Stimulated activated CD4-positive, alpha-beta T cell treated with anti-CD3 and anti-CD28 coated beads, Interleukin-15, amount 100 ng/mL, for 1 hour (primary cell): ENCODE measurements at places on chromosomes 2 and 18.

DNA sequence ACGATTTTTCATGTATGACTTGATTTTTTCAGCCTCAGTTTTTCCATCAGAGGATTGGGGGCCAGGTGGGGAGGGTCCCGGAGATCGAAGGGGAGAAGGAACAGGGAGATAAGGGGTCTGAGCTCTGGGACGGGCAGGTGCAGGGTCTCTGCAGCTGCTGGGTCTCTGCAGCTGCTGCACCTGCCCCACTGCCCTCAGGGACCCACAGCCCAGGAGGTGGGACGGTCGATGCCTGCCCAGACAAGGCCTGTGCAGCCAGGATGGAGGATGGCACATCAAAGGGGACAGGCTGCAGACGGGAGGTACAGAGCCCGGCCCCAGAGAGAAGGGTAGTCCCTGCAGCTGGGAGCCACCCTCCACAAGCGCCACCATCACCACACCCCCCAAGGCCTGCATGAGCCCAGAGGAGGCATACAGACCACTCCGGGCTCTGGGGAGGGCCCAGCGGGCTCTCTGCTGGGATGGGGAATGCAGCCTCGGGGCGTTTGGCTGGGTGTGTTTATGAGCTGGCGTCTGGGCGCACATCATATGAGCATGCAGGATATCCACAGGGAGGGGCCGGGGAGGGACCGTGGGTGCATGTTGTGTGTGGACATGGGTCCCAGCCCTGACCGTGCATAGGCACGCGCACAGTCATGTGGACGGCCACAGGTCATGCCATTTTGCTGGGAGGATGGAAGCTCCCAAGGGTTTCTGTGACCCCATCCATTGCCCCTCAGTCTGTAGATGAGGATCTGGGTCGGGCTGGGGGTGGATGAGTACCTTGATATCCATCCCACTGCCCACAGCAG lies 34.9 kb upstream of the GPC1 start:
- no peak for DNase-seq

GRCh38 chr18:79385326-79385707 lies 10.4 kb upstream of the NFATC1 start:
- DNase-seq = no peak

DNA sequence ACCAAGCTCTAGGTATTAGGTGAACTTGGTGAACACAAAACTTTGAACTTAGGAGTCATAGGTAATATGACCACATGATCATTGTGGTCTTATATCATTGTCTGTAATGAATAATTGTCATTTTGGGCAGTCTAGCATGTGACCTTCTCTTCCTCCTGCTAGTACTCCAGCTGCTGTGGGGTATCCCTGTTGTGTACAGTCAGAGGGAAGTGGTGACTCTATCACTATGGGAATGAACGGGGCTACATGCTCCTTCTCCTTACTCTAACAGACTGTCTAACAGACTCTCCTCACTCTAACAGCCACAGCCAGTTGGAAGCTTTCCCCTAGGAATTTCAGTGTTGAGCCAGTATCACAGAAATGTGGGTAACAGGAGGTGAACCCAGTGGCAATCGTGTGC lies 68.2 kb upstream of the NEDD4L start:
- DNase-seq = no peak

DNA sequence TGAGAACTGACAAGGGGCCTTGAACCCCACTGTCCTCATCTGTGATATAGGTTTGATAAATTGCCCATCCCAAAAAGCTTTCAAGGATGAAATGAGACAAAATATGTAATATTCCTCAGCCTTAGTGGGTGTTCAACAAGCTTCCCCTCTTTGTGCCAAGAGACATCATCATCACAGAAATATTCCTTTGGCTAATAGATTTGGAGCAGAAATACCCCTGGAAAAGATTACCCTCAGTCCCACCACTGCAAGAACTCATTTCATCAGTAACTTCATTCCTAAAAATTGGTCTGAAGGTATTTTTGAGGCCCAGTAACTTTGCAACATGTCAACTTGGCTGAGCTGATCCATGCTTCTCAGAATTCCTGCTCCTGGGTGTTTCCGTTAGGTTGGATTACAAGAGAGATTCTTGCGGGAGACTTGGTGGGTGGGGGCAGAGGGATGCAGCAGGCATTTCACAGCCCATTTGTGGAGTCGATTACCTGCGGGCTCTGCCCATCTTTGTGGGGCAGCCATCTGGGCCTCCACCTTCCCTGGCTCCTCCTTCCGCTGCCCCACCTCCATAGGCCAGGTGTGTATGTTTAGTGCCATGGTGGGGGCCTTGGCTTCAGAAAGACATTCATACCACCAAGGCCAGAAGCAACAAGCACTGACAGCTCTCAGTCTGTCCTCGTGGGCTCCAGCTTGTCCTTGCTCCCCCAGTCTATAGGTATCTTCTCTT lies 263.9 kb downstream of the GLI2 start:
- no peak for DNase-seq

- DNase-seq = peak; percentile 53
Measured at GRCh38 chr18:11733031-11733430, 44.0 kb downstream of the GNAL start.

DNA sequence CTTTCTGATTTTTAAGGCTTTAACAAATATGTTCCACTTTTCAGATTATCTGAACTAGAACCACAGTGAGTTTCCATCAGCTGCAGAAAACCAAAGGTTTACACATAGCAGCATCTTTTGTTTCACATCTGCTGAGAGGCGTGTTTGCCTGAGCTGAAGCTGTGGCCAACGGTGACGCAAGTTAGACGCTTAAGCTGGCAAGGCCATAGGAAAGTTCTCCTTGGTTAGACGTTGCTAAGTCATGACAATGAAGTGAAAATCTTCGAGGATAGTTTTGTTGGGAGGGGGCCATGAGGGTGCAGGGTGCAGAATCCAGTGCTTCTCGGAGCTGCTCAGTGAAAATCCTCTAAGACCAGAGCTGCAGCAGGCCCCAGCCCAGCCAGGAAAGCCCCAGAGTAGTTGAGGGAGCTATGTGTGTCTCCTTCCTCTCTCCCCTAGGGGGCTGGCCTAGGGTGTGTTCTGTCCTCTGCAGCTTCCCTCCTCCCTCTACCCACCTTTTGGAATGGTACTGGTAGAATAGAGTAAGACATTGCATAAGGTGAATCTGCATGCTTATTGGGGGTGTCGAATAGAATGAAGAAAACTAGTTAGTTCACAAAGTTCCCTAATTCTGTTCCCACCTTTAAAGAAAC lies 105.4 kb downstream of the FHOD3 start:
- DNase-seq = no peak

DNA sequence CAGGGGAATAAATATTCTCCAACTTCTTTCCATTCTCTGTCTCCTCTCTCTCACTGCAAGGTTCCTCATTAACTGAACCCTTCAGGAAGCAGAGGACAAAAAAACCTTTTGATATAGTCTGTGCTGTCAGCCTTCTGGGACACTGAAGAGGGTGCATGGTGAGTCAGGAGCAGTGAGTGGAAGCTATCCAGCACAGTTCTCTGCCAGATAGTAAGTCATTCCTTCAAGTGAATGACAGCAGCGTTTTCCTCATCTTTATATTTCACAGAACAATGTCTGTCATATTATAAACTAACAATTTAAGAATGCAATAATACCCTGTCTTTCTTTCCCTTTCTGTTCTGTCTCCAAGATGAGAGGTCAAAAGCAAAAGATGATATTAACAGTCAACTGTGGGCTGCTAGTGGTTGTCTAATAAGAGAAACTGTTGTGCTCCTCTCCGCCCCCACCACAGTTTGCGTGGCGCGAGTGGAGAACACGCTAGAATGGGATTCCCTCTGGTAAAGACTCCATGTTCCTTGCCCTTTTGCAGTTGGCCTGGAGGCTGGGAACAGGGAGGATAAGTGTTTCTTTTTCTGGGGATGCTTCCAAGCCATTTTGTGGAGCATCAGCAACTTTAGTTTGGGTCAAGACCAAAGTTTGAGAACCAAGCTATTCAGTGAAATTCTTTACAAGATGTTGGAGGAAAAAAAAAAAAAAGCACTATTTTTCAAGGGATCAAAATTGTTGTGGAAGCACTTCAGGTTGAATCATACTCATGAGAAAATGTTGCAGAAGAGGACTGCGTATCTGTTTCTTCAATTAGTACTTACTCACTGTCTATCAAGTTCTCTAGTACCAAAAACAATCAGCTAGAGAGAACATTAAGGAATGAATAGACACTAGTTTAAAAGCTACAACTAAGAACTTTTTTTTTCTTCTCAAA lies 430.2 kb downstream of the SETBP1 start:
- DNase-seq = no peak

GRCh38 chr2:62467100-62467474 lies 38.9 kb downstream of the TMEM17 start:
- no peak for DNase-seq

DNA sequence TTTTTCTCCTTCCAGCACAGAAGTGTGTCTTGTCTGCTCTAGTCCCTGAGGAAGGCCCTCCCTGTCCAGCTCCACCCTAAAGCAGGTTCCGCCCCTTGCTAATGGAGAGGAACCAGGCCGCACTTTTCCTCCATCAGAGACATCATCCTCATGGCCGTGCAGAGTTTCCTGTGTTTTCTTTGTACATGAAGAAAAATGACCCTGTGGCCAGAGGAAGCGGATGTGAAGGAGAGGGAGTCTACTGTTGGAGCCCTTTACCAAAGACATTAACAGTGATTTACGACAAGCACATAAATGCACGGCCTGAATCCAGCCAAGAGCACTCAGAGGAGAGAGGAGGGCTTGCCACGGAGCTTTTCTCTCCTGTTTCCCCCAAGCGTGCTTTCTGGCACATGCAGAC lies 109.5 kb downstream of the RNF144A start:
- no peak for DNase-seq

DNA sequence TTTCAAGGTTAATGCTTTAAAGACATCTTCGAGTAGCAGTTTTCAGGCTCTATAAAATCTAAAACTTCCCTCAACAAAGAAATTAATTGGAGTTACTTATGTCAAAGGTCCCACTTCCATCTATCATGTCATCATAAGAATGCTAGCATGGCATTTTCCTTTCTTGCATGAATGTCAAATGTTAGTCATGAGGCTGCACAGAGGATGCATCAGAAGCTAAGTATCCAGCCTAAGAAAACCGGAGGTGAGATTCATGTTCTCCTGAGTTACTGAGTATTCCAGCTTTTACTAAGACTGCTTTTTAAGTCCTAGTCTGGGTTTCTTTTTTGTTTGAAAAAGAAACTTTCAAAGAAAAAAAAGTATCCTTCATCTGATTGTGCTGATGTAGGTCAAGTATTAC lies 130.6 kb upstream of the CDH19 start:
- no peak for DNase-seq

- DNase-seq = no peak
Measured at GRCh38 chr2:238515377-238515776, 88.7 kb downstream of the ASB1 start.

GRCh38 chr18:24679062-24679461 lies 218.6 kb downstream of the HRH4 start:
- no peak for DNase-seq

DNA sequence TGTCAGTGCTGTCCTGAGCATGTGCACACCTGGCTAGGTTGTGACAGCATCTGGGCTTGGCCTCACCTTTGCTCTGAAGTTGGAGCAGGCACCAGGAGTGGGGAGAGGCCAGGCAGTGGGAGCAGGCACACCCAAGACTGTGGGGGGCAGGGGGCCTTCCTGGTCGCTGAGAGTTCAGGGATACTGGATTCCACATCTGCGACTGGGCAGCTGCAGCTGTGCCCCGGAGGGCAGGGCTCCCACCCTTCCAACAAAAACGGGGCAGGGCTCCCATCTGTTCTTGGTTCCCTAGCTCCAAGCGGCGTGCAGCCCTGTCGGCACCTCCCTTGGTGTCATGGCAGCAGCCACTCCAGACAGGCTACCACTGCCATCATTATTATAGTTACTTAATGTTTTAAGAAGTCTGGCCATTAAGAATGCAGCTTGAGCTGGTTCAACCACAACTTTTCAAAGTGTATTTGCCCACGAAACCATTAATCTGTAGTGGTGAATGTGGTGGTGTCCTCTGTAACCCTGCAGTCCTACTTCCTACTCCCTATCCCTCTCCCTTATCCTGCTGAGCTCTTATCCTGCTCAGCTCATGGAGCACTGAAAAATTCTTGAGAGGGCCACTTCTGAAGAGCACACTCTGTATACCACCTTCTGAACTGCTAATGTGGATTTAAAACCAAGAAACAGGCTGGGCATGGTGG lies 48.0 kb upstream of the RAB1A start:
- no peak for DNase-seq

DNA sequence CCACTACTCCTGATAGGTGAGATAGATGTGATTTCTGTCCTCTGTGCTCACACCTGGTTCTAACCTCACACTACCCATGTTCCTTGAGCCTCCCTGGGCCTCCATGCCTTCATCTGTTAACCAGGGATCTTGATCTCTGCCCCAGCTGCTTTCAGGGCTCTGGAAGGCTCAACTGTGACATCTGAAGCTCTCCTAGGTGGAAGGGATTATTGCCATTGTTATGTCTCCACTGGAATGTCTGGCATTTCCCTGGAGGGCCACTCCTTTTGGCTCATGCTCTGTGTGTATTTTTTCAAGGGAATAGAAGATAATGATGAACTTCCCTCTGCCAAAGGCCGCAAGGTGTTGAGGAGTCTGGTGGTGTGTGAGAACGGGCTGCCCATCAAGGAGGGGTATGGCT lies 41.2 kb downstream of the PCARE start:
- DNase-seq = no peak

DNA sequence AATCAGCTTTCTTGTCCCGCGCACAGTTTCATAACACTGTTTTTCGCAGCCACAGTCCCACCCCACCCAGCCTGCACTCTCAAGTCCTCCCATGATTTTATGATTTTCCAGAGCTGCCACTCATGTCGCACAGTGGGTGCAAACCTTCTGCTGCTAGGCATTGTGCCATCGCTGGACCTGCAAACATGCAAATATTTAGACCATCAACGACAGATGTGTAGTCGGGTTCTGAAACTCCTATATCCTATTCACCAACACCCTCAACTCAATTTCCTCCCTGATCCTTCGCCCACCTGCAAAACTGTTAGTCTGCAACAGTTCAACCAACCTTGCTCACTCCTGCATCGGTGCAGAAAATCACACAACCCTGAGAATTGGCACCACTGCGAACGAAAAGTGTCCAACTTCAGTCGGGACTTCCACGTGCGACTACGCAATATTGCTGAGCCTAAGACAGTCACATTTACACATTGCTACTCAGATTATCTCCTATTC lies 871 bp upstream of the ALS2 start:
- DNase-seq = no peak

DNA sequence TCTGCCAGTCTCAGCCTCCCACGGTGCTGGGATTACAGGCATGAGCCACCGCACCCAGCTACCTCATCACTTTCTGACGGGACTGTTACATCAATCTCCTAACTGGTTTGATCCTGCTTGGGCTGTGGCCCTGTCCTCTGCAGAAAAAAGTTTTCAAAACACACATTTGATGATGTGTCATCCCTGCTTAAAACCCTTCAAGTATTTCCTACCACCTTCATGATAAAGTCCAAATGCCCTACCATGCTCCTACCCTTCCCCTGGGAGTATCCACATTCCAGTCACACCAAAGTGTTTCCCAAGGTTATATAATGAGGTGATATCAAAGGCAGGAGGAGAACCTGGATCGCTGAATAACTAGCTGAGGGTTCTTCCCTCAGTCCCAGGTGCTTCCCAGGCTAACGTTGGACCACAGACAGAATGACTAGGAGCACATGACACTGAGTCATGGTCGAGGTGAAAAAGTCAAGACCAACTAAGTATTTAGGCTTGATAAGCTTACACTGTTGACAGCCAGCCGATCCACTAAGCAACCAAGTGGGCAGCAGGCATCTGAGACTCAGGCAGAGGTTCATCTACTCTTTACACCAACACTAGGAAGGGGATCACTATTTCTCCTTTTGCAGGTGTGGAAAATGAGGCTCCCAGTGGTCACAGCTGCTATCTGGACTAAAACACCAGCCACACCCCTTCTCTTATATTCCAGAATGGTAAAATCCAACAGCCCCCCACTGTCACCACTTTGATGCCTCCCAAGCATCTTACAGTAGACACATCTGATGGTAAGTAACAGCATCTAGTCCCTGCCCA lies 31.8 kb downstream of the CYRIA start:
- DNase-seq = no peak
